ACHN (cell line): ENCODE measurements at places on chromosomes 6 and 20.

DNA sequence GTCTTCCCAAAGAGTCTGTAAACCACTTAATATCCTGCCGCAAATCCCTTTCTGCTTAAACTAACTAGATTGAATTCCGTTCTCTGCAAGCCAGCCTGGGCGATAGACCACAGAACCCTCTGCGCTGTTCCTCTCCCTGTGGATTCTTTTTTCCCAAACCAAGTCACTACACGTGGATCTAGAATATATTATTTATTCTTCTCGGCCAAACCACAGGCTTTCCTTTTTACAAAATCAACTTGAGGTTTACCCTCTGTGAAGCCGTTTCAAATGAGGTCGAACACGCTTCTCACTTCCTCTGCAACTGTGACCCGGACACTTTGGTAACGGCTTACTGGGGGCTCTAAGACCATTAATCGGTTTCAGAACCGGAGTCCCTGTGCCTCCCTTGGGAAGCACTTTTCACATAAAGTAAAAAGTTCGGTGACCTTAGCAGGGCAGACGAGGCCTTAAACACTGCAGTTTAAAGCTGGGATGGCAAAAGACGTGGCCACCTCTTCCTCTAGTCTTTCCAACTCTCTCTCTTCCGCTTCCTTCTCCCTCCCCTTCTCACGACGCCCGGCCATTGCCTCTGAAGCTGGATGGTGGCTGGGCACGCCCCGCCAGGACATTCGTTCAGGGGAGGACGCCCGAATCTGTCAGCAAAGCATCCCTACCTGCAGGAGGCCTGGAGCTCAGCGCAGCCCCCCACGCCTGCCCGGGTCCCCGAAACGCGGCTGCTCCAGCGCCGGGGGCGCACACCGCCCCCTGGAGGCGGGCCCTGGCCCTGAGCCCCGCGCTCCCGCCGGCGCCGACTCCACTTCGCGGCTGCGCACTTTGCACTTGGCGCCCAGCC is 55.0 kb upstream of the FOXC1 start:
- no peak for DNase-seq

DNA sequence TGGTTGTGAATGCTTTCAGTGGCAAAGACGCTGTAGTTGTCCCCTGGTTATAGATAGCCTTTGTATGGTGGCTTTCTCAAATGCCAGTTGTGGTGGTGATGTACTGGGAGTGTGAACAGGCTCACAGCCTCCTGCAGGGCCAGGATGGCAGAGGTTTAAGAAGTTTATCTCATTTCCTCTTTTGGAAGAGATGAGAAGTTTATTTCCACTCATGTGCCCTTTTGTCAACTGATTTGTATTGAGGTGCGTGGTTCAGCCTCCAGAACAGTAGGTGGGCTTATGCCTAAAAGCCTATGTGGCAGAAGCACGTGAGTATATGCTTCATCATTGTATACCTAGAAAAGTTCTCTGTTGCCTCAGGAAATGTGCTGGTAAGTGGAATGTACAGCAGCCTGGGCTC is 13.7 kb upstream of the ZFP57 start:
- no peak for DNase-seq

DNA sequence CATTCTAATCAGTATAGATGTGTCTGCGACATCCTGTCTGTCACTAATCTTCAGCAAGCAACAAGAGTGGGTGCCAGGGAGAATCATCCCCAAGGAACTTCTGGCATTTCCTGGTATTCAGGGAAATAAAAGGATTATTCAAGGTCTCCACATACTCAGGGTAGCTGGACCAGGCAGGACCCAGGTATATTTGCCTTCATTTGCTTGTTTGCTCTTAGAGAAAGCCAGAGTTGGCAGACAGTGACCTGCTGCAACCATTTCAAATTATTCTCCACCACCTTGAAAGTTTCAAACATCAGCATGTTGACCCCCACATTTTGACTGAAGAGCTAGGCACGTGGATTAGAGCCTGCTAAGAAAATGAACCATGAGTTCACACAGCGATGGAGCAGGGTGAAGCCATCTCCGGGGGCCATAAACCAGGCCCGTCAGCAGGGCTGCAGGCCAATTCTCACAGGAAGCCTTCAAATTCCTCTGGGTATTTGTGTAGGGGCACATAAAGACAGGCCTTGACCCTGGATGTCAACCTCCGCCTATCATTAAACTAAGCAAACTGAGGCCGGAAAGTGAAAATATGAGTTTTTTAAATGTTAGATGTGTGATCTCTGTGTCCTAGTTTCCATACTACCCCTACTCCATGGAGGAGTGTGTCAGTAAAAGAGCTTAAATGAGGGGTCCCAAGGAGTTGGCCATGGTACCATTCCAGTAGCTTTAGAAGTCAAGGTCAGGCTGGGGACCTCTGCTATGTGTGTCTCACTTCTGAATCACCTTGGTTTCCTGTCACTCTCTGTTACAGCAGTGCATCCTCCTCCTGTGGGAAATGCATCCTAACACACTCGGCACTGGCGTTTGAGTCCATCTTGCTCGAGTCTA is 32.9 kb downstream of the TRAM2 start:
- peak; percentile 56 for DNase-seq

GRCh38 chr20:40536808-40537207 is 152.2 kb downstream of the MAFB start:
- no peak for DNase-seq

DNA sequence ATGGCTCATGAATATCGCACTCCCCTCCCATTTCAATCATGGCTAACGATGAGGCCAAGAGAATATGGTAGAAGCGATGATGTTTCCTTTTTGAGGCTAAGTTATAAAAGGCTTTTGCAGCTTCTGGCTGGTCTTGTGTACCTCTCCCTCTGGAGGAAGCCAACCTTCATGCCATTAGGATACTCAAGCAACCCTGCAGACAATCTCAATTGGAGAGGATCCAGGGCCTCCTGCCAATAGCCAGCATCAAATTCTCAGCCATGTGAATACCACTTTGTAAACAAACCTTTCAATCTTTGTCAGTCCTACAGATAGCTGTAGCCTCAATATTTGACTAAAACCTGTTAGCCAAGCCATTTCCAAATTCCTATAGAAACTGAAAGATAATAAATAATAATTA is 738.4 kb downstream of the KIF16B start:
- DNase-seq: no peak

DNA sequence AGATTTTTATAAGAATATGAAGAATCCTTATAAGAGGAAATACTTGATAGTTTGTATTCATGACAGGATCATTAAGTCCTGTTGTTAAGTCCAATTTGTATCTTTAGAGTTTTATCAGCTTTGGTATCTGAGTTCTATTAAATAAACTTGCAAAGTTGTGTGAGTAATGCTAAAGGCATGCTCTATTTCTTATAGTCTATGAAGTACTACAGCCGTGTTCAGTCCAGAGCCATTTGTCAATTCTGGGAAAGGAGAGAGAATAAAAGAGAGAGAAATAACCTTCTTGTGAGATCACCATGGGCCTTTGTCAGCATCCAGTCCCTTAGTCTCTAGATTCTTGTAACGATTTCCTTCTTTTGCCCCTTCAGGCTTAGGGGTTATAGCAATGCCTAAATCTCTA is 181.2 kb upstream of the POU3F2 start:
- DNase-seq: no peak

DNA sequence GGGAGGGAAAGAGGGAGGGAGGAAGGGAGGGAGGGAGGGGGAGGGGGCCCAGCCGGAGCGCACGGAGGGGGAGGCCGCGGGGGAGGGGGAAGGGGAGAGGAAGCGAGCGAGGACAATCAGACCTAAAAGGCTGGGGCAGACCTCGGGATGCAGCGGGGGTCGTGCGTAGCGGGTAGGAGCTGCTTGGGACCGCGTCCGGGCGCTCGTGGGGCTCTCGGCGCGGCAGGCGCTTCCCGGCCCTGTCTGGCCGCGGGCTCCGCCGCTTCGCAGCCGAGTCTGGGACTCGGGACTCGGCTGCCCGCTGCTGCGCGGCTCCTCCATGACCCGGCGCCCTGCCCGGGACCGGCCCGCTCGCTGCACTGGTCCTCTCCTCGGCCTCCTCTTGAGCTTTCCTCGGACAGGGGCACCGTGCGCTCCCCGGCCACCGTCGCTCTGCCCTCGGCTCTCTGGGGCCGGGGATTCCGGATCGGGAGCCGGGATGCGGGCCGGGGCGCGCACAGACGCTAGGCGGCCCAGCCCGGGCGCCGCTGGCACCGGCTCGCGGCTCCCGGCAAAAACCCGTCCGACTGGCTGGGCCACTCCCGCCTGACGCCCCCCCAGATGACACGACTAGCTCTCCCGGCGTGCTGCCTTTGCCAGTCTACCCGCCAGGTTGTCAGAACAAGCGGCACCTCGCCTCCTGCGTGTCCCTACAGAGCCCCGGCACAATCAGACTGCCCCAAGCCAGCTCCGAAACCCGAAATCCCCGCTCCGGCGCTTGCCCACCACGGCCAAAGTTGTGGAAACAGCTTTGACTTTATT is 2.2 kb downstream of the TFAP2A start:
- no peak for DNase-seq

GRCh38 chr20:58544286-58544685 is 29.1 kb upstream of the APCDD1L start:
- no peak for DNase-seq

- no peak for DNase-seq
Measured at GRCh38 chr6:21533678-21534077, 59.9 kb upstream of the SOX4 start.

DNA sequence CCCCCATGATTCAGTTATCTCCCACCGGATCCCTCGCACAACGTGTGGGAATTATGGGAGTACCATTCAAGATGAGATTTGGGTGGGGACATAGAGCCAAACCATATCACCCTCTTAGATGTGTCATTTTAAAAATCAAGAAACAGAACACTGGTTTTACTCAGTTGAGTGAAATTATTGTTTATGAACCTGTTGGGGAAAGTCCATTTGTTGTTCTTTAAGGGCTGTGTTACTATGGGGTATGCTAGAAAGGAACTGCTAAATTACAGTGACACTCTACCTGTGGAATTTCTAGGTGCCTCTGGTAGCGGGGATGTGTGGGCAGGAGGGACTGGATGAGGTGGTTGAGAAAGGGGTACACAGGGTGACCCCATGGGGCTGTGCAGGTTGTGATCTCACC is 28.9 kb downstream of the STX11 start:
- no peak for DNase-seq

DNA sequence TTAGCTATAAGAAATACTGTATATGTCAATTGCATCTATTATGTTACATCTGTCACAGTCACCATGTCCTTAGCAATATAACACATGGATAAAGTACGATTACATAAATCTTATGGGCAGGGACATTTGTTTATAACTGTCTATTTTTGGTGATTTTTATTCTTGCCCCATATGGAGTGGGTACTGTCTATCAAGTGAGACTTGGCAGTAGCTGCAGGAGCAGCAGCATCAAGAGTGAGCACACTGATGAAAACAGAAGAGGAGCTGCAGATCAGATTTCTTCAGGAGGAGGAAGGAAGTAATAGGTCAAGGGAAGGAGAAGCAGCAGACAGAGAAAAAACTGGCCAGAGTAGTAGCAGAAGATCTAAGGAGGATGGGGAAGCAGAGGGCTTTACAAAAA is 516.7 kb downstream of the C6orf118 start:
- DNase-seq: no peak

- DNase-seq: peak; percentile 26
Measured at GRCh38 chr6:133817460-133818047, 71.4 kb upstream of the TCF21 start.

DNA sequence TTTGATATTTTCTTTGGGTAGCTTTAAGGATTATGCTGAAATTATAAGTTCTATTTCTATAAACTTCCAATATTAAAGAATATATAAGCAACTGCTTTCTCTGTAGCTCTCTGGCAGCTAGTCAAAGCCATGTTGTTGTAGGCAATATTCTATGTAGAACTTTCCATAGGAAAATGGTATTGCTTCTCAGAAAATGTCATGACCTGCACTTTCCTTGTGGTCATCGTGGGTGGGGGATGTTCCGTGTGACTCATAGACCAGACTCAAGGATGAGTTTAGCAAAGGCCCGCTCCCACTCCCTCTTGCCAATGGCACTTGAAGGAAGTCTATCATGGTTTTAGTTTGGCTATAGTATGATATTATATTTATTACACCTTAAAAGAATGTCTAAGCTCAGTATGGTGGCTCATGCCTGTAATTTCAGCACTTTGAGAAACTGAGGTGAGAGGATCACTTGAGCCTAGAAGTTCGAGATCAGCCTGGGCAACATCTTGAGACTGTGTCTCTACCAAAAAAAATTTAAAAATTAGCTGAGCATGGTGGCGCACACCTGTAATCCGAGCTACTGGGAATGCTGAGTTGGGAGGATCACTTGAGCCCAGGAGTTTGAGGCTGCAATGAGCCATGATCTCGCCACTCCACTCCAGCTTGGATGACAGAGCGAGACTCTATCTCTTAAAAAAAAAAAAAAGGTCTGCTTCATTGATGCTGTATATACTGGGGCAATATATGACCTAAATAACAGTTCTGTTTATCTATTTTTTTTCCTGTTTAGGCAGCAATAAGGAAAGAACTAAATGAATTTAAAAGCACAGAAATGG is 36.6 kb upstream of the LTV1 start:
- no peak for DNase-seq

DNA sequence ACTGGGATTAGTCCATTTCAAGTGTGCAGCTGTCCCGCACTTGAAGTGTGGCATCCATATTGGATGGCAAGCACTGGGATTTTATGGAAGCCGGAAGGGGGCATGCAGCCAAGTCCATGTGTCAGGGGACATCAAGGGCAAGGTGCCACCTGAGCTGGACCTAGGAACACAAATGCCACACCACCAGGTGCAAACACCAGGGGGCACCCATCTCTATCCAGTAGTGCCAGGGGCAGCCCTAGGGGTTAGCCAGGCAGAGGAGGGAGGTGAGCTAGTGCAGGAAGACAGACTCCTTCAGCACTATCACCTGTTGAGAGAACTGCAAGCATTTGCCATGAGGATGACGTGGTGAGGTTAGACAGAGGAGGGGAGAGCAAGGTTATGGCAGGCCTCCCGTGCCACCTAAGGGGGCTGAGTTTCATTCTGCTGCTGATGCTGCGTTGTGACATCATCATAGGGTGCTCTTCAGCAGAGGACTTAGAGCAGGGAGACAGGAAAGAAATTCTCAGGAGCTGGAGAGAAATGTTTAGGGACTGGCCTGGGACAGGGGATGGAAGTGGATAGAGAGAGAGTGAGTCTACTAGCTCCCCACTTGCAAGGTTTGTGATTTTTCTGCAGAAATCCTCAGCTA is 192.6 kb upstream of the SLC24A3 start:
- no peak for DNase-seq

- DNase-seq: peak; percentile 33
Measured at GRCh38 chr6:73942592-73943186, 246.7 kb downstream of the CD109 start.

DNA sequence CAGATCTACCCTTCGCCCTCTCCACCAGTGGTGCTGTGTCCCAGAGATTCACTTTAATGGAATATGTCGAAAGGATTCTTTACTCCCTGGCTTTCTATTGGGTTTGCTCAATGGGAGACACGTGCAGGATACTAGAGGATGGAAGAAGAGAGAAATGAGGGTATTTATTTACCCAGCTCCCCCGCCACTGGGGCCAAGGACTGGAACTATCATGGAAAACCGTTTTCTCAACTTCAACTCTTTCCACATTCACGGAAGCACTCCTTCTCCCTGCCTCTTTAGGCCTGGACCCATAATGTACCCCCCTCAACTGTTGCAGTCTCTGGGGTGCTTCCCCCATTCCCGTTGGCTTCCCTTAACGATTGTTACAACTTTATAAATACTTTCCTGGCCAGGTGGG is 26.6 kb upstream of the RALY start:
- DNase-seq: no peak
